ENCODE measurements at places on chromosomes 5 and 9.

DNA sequence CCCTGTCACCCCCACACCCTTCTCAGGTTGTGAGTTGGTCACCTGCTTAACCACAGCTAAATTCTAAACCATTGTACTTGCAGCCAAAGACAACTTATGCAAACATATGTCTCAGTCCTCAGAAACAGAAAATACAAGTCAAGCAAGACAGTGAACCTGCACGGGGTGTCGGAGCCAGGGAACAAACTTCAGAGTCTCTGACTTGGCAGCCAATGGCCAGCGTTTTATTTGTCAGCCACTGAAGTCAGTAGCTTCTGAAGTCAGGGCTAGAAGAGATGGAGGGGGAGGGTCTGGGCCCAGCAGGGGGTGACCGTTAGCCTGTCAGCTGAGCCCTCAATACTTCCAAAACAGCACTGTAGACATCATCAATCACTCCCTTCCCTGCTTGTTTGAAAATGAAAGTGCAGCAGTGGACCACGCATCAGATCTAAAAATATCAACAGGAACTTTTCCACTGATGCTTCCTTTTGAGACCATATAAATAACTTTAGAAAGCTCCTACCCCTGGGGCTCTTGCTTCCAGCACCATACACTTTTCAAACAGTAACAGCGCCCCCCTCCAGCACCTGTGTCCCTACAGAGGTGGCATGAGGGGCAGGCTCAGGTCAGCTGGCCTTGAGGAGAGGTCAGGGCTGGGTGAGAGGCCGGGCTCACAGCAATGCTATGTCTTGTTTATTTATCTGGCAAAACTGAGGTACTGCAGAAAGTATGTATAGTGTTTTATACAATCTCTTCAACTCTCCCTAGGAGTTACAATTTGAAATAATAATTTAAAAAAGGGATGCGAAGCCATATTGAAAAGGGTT is 142.5 kb downstream of the ACER2 start:
- DNase-seq: no peak

- no peak for DNase-seq
Measured at GRCh38 chr5:132486318-132487094, 4.1 kb downstream of the IRF1 start.

DNA sequence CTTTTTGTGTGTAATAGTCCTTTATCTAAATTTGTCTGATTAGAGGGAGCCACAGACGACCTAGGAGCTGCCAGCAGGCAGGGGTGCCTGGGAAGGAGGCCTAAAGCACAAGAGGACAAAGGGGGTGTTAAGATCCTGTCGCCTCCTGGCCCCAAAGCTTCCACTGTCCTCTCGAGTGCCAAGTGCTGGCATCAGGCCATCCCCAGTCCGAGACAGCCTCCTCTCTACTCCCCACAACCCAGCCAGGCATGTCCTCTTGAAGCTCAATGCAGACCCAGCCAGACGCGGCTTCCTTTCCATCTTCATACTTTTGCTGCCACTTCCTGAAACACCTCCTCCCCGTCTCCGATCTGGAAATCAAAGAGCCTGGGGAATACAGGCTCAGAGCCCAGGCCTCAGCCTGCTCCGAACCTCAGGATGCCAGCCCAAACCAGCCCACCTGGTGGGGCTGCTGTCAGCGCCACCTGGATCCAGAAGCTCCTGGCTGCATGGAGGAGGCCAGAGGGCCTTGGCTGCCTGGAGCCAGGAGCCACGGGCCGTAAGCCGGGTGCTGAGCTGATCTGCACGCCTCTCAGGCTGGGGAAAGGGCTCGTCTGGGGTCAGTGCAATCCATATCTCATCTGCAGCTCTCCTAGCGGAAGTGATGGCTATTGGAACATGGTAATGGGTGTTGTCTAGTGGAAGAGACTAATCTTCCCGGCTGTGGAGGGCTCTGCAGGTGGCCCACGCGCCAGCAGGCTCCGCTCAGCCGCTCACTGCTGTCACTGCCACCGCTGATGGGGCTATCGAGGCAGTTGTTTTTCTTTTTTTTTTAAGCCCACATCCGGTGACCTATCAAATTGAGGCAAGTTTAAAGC is 60.2 kb upstream of the FUBP3 start:
- no peak for DNase-seq

- no peak for DNase-seq
Measured at GRCh38 chr5:168663276-168664004, 84.3 kb upstream of the PANK3 start.

GRCh38 chr5:170865622-170866021 is 3.8 kb downstream of the RANBP17 start:
- DNase-seq: no peak

Data from NCI-H526 treated with DMSO at 0.1 percent for 48 hours (cell line).